ENCODE measurements at places on chromosomes 3 and 15.
A peak's percentile ranks its signal among the peaks of the same experiment; 100 is the strongest.

DNA sequence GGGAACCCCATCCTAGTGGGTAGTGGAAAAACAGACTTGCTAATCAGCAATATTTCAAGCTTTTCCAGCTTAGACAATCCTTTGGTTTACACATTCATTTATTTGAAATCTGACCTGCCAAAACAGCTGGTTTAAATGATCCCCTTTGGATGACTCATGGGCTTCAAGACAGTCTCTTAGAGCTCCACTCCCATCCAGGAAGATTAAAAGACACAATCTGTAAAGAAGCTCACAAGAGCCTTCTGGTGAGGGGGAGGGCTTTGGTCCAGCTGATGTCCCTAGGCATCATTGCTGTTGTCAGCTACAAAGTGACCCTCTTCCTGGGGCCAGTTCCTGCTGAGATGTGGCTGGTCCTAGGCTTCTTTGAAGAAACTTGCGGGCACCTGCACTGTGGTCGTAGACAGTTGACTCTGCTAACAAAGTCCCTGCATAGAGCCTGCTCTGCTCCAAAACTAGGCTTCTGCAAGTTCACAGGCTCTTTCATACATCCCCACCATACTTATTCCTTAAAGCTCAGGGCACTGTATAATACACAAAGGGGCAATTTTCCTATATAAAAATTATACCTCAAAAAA lies 73.7 kb downstream of the IGSF11 start:
- DNase-seq: no peak

DNA sequence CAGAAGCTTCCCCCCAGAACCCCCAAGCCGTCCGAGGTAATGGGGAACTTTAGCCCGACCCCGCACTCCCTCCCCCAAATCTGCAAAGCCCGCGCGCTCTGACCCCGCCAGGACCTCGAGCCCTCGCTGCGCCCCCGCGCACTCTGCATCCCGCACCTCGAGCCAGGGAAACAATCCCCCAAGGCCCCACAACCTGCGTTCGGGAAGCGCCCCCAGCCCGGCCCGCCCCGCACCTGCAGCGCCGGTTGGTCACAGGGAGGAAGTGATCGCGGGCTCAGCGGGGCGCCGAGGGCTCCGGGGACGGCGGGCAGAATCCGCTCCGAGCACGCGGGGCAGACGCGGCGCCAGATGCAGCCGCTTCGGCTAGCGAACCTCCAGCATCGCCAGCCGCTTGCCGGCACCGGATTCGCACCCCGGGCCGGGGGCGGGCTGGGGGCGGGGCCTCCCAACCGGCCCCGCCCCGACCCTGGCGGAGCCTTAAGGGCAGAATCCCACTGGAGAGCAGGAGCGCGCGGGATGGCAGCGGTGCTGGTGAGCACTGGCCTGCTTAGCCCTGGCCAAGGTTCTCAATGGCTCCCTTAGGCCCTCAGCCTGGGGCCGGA lies at the start of gene CAMKV:
CAMKV (minus strand) TSS at position 382 of the 602 bp plus-strand sequence. CDS start 7,518 bp downstream, outside the sequence.
- peak; percentile 26 for DNase-seq

DNA sequence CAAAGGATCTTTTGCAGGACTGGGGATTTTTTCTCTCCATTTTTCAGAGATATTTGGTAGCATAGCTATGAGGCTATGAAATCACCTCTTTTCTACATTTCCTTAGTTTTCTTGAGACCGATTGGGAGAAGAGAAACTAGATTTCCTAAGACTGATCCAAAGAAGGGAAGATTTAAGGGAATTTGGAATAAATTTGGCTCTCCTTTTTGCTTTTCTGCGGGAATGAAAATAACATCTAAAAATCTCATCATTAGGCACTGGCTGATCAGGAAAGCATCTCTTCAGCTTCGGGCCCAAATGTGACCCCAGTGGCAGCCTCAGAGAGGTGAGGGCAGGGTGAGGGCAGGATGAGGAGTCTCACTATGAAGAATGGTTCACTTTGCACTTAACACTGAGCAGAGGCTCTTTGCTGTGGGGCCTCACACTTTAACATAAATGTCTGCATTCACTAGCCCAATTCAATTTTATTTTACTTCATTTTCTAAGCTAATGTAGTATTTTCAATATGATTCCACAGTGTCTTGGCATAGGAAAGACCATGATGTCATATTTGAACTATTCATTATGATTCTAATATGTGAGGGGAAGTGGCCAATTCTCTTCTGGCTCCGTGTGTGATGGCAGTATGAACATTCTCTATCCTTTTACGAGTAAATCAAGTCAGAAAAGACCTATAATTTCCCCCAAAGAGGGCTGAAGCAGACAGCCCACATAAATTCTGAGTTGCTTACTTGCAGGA lies 193.2 kb downstream of the MEX3B start:
- no peak for DNase-seq

GRCh38 chr3:184631472-184631861 lies 69.9 kb downstream of the EPHB3 start:
- no peak for DNase-seq

DNA sequence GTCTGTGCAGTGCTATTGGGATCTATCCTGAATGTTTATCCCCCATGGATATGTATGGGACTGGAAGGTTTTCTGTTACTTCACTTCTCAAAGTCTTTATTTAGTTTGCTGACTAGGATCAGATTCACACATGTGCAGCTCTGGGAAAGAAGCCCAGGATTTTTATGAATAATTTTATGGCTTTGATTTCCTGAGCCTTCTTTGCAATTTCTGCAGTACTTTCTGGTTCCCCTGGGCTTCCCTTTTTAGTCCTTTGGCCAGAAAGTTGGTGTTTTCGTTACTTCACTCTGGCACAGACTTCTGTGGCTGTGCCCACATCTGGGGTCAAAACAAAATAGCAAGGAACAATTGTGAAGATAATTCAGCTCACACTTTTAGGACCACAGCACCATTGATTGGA lies 721.0 kb downstream of the OTOL1 start:
- DNase-seq: peak; percentile 1

DNA sequence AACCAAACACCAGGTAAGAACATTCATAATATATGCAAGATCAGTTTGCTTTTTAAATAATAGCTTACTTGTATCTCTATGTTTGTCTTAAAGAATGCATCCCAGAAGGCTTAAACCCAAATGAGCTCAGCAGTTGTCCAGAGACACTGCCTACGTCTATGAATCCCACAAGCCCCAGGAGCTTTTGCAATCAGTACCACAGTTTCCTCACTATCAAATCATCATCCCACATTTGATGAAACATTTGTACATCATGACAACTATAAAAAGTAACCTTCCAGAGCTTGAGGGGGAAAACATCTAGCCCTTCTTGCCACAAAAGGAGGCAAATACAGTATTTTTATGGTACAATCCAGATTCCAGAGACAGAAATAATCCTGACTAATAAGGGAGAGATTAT lies 63.7 kb downstream of the ATP8B4 start:
- peak; percentile 8 for DNase-seq

DNA sequence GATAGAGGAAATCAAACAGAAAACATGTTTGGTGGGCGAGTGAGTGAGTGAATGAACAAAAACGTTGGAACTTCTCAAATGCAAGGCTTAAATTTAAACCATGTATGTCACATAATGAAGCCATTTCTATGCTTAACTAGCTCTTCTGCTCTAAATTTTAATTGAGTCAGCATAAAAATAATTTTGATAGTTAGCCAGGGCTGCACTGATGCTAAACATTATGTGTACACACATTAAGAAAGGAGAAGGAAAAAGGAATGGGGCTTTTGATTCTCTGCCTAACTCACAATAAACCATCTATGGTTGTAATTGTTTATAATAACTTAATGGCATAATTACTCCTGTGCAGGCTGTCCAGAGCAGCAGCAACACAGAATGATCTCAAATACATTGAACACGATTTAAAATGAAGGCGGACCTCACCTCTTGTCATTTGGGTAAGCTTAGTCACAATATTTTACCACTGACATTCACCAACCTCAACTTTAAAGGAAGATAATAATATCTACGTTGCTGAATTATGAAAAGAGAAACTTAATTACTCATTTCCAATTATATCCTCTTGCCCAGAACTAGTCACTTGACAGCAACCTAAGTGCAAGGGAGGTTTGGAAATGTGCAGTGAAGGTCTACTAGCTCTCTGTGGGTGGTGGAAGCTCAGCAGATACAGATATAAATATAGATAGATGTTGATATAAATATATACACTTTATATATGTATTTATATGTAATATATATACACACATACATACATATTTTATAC lies 318.4 kb upstream of the TRIM42 start:
- DNase-seq: no peak

GRCh38 chr3:196241704-196242103 lies 25.4 kb downstream of the SLC51A start:
- no peak for DNase-seq

- no peak for DNase-seq
Observed at GRCh38 chr3:108578064-108578463, 11.2 kb downstream of the CIP2A start.

- DNase-seq: no peak
Observed at GRCh38 chr3:40677749-40678148, 153.0 kb downstream of the ZNF621 start.

DNA sequence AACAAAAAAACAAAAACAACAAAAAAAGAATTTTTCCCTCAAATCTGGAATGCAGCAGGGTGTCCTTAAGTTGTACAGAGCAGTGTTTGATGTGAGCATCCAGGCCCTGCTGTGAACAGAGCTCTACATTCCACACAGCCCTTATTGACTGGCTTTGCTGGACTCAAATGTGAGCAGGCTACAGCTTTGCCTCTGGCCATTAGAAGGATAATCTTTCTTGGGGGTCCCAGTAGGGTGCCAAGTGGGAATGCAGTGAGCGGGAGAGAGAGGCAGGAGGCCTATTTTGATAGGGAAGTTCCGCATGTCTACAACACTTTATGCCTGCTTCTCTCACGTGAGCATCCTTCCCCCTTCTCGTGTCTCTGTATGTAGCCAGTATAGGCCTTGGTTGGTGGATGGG lies 34.4 kb upstream of the TPRG1 start:
- no peak for DNase-seq

GRCh38 chr3:76687019-76687418 lies 352.9 kb upstream of the ROBO2 start:
- no peak for DNase-seq

- no peak for DNase-seq
Observed at GRCh38 chr15:89178307-89178977, 42.9 kb downstream of the RLBP1 start.

GRCh38 chr15:31390029-31390428 lies 63.4 kb downstream of the KLF13 start:
- DNase-seq: no peak

DNA sequence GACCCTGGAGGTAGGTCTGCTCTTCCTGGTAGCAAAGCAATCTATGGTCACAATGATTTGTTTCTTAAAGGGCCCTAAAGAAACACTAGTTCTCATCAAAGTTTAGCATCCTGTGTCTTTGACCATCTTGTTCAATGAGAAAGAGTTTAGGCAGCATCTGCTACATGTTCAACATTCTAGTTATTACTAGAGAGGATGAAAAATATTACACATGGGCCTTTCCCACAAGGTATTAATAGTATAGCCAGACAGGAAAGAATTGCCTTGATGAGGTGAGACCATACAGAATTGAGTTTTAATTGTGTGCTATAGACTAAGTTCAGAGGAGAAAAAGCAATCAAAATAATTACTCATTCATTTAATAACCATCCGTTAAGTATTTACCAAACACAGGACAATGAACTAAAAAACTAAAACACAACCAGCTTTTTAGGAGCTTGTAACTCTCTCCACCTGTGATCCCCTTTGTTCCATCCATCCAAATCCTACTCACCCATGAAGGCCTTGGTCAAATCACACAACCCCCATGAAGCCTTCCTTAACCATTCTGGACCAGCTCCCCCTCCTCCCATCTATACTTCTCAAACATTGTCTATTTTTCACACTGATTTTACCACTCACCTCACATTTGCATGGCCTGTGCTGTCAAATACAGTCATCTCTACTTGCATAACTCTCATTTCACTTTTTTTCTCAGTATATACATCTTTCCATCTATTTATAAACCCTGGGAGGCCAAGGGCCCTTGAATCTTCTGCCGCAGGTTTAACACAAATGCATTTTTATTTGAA lies 122.9 kb downstream of the RORA start:
- DNase-seq: no peak

- DNase-seq: no peak
Observed at GRCh38 chr3:113264283-113265131, 53.1 kb downstream of the BOC start.

DNA sequence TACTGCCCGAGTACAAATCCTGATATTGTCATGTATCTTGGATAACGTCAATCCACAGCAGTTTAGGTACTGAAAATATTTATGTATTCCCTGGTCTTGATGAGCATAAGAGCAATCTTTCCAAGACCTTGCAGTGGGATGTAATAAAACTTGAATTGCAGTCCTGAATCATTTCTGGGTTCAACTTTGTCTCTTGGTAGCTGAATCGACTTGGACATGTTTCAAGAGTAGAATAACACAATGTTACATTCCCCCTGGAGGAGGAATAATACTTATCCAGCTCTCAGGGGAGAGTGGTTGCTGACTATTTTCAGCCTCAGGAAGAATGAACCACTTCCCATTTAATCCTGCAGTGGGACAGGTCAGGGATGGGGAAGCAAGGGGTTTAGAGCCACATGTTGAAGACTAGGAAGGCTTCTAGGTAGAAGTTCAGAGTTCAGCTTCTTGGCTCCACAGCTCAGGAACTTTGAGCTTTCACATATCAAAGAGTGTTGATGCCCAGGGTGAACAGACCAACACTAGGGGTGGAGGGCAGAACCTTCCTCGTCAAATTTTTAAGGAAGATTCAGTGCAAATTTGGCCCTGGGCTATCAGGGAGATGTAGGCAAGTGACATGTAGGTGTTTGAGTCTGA lies 43.4 kb upstream of the GPD1L start:
- no peak for DNase-seq

- DNase-seq: peak; percentile 33
Observed at GRCh38 chr3:190265796-190266195, 56.5 kb downstream of the CLDN1 start.

DNA sequence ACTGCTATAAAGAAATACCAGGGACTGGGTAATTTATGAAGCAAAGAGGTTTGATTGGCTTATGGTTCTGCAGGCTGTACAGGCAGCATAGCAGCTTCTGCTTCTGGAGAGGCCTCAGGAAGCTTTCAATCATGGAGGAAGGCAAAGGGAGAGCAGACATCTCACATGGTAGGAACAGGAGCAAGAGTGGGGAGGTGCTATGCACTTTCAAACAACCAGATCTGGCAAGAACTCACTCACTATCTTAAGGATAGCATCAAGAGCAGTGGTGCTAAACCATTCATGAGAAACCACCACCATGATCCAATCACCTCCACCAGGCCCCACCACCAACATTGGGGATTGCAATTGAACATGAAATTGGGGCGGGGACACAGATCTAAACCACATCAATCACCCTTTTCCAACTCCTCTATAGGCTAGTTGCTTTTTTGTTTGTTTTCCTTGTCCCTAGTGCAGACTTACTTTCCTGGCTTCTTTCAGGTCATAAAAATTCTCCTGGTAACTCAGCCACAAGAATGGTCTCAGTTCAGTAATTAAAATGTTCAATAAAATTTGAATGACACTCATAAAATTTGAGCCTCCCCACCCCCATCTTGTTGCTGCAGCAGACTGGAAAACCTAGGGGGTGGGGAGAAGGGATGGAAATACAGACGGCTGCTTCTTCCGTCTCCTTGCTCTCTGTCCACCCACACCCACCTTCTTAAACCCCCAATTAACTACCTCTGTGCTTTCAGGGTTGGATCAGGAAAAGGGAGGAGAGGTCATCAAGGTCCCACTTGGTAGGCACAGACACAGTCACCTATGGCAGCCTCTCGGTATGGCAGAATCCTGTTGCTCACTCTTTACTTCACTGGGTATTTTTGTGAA lies 16.3 kb upstream of the TIPARP start:
- DNase-seq: no peak

Data from AG08396 (cell line).